ENCODE measurements at places on chromosomes 3 and 15.

GRCh38 chr3:131503320-131503635, 507 bp upstream of the MRPL3 start:
- DNase-seq = no peak

DNA sequence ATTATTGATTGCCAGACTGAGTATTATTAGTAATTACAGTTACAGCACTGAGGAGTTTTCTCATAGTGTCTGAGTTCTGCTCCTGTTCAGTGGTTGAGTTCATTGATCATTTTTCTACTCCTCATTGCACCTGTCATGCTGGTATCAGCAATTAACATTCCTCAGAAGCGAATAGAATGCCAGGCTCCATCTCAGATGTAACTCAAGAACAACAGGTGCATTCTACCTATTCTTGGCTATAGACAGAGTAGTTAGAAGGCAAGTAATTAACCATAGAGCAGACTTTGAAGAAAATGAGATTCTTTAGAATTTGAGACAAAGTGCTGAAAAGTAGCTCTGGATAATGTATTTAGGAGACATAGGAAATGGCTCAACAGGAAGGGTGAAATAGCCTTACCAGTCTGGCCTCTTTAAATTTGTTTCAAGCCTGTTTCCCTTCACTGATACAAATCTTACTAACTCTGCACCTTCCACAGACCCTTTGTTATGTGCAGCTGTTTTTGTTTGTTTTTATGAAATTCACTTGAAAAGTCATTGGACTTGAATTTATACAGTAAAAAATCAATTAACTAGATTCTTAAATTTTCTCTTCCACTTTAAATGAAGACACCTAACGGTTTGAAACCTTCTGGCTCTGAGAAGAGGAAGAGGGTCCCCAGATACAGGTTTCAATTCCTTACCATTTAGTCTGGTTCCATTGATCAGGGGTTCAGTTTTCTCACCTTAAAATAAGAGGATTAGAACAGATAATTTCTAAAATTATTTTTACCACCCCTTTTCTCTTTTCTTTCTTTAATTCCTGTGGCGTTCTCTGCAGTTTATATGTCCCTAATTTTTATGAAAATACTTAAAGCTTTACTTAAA, 109.6 kb downstream of the FNDC3B start:
- DNase-seq = no peak

GRCh38 chr3:196142202-196142956, 60.5 kb upstream of the TFRC start:
- DNase-seq = no peak

GRCh38 chr3:197567904-197568681, 12.3 kb upstream of the BDH1 start:
- DNase-seq = no peak

DNA sequence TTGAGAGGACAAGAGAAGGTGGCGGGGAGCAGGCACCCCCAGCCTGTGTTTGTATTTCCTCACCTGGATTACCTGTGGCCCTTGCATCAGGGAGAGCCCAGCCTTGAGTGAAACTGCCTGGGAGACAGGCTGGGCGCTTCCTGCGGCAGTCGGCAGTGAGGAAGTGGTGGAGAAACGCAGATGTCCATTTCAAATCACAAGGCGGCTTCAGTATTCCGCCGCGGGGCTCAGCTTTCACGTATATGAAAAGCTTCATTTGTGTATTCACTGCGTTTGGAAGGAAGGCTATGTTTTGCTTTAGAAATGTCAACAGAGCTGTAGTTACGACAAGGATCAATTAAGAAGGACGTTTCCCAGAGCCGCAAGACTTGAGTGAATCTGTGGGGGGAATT, 167.4 kb upstream of the CTDSPL start:
- no peak for DNase-seq

All from activated T-helper 1 cell treated with anti-CD3 and anti-CD28 coated beads, Interleukin-2, amount 50 U/mL, for 16 hours (primary cell).